Spleen (tissue), 13 donors: ENCODE measurements at places on chromosomes 13 and 19. TPM values are rescaled to one million over a fixed set of nuclear protein-coding genes. Genes with fewer than 3 reads are reported as not detected.

DNA sequence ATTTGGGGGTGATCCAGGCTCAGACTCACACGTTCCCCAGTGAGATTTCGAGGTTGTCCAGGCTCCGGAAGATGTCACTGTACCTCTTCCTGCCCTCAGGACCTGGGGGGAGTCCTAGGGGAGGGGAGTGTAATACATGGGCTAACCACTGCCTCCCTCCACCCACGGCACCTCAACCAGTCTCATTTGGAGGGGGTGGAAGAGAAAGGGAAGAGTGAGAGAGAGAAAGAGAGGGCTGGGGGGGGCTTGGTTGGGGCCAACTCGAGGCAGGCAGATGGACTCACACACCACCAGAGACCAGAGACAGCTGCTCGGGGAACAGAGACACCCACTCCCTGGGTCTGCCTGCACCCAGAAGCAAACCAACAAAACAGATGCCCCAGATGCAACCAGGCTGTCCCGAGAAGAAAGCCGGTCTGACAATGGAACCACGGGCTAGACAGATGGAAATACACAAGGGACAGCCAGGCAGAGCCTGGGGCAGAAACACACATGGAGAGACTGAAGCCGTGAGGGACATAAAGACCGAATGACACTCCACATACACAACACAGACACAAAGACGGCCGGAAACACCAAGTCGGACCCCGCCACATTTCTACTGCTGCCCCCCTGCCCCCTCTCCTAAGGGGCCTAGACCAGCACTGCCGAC lies 825 bp downstream of the GMIP start:
- H3K4me1 ChIP-seq, result peaks cover 38% of the 10 kb centered on the region
- DNase-seq, result no peak
- peaks cover 70% of the 10 kb centered on the region for H3K36me3 ChIP-seq
- H3K27me3 ChIP-seq, result no peaks in the 10 kb centered on the region
- peak overlapping the region; percentile 99 for H3K27ac ChIP-seq
- H3K4me3 ChIP-seq, result peak overlapping the region; percentile 81

- no peaks in the 10 kb centered on the region for H3K36me3 ChIP-seq
- H3K4me1 ChIP-seq, result no peaks in the 10 kb centered on the region
- DNase-seq, result no peak
- no peak overlapping the region for H3K4me3 ChIP-seq
These were observed 235.1 kb upstream of the ATXN8OS start for GRCh38 chr13:69872321-69873047.

DNA sequence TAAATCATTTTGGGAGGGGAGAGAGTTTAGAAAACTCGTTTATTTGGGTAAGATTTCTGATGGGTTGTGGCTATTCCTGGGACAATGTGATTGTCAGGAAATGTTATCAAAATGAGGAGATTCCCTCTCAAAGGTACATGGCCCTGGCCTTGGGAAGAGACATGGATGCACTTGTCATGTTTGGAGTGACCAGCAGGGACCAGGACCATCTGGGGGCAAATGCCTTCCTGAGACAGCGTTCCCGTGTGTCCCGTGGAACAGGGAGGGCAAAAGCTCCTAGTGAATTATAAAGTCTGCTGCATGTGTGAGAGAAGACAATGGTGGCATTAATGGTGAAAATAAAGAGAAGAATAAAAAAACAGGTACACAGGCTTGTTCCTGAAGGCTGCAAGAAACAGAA lies 317.3 kb downstream of the ZNF536 start:
- H3K4me3 ChIP-seq, result no peak overlapping the region
- no peaks in the 10 kb centered on the region for H3K4me1 ChIP-seq
- DNase-seq, result no peak

GRCh38 chr13:60431108-60431700 lies 34.2 kb downstream of the TDRD3 start:
- H3K36me3 ChIP-seq, result no peaks in the 10 kb centered on the region
- H3K4me1 ChIP-seq, result no peaks in the 10 kb centered on the region
- no peaks in the 10 kb centered on the region for H3K27me3 ChIP-seq
- H3K27ac ChIP-seq, result no peak overlapping the region
- H3K4me3 ChIP-seq, result no peak overlapping the region

GRCh38 chr13:59733744-59734143 lies 430.0 kb downstream of the DIAPH3 start:
- H3K36me3 ChIP-seq, result no peaks in the 10 kb centered on the region
- no peaks in the 10 kb centered on the region for H3K27me3 ChIP-seq

GRCh38 chr13:59471106-59471505 lies 692.6 kb downstream of the DIAPH3 start:
- no peaks in the 10 kb centered on the region for H3K27me3 ChIP-seq
- H3K36me3 ChIP-seq, result no peaks in the 10 kb centered on the region
- H3K27ac ChIP-seq, result no peak overlapping the region
- DNase-seq, result no peak
- H3K4me3 ChIP-seq, result no peak overlapping the region

DNA sequence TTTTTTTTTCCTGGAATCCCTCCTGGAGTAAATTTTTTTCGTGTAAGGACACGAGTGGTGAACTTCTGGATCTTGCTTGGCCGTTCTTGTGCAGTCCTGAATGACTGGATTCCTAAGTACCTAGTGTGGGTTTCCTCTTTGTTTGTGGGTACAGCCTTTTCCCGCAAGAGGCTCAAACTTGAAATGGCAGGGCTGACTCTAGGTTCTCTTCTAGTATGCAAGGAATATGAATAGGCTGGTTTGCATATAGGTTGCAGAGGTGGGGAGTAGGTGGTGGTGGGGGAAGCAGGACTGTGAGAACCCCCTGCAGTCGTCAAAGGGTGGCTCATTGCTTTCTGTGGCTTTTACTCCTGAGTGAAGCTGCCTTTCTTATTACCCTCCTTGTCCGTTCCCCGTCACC lies 13.6 kb downstream of the UBAC2 start:
- H3K36me3 ChIP-seq, result no peaks in the 10 kb centered on the region
- no peak overlapping the region for H3K4me3 ChIP-seq
- no peaks in the 10 kb centered on the region for H3K27me3 ChIP-seq
- peaks cover 28% of the 10 kb centered on the region for H3K4me1 ChIP-seq
- no peak for DNase-seq

DNA sequence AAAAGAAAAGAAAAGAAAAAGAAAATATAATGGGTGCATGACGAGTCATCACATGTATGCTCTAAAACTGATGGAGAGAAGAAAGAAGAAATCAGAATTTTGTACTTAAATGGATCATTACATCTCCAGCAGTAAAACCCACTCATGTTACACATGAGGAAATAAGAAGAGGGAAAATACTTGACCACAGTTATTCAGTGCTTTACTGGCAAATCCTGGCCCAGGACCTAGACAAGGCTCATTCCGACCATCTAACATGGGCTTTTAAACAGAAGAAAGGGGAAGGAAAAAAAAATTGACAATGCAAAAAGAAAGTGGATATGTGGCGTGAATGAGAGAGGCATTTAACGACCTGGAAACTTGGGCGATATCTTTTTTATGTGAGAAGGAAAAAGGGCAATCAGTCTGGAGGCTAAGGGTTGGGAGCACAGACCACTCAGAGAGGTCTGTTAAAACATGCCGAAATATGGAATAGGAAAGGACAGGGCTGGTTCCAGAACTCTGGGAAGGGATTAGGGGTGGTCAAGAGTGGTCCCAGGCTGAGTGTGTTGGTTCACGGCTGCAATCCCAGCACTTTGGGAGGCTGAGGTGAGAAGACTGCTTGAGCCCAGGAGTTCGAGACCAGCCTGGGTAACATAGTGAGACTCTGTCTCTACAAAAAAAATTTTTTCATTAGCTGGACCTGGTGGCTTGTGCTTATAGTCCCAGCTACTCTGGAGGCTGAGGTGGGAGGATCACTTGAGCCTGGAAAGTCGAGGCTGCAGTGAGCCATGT lies 1.6 kb downstream of the SIGLECL1 start:
- peak overlapping the region; percentile 51 for H3K27ac ChIP-seq
- DNase-seq, result no peak
- no peaks in the 10 kb centered on the region for H3K36me3 ChIP-seq
- peaks cover 9% of the 10 kb centered on the region for H3K4me1 ChIP-seq
- H3K27me3 ChIP-seq, result peaks cover 36% of the 10 kb centered on the region

GRCh38 chr13:60229708-60230272 lies 66.1 kb upstream of the DIAPH3 start:
- H3K4me1 ChIP-seq, result no peaks in the 10 kb centered on the region
- H3K4me3 ChIP-seq, result no peak overlapping the region
- no peaks in the 10 kb centered on the region for H3K36me3 ChIP-seq
- peaks cover 15% of the 10 kb centered on the region for H3K27me3 ChIP-seq
- H3K27ac ChIP-seq, result no peak overlapping the region

- no peak overlapping the region for H3K27ac ChIP-seq
- H3K4me1 ChIP-seq, result no peaks in the 10 kb centered on the region
- H3K4me3 ChIP-seq, result no peak overlapping the region
These were observed 68.1 kb downstream of the CHST8 start for GRCh38 chr19:33689868-33690267.

GRCh38 chr13:28466151-28466550 lies 28.8 kb downstream of the FLT1 start:
- no peaks in the 10 kb centered on the region for H3K27me3 ChIP-seq
- DNase-seq, result no peak
- no peak overlapping the region for H3K4me3 ChIP-seq
- H3K4me1 ChIP-seq, result peaks cover 8% of the 10 kb centered on the region
- no peak overlapping the region for H3K27ac ChIP-seq

DNA sequence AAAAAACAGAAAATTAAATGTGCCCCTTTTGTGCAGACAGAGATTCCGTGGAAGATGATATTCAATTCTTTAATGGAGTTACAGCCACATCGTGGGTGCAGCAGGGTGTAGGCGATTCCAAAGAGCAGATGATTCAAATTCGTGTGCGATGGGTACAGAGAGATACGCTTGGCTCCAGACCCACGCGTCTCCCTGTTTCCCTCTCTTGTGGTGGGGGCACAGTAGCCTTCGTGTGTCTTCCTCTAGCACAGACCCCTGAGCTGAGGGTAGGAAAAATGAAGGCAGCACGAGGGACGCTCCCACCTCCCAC lies 4.8 kb downstream of the TSPAN16 start:
- H3K27ac ChIP-seq, result no peak overlapping the region
- H3K4me3 ChIP-seq, result no peak overlapping the region
- no peaks in the 10 kb centered on the region for H3K27me3 ChIP-seq

The SPACA4 gene
- not detected for polyA plus RNA-seq

The EHD2 gene
- 18.4 TPM for polyA plus RNA-seq

The SMAD9 gene
- polyA plus RNA-seq, result 0.67 TPM

The SLC7A10 gene
- polyA plus RNA-seq, result not detected

The PTH2 gene
- not detected for polyA plus RNA-seq

The ASF1B gene
- polyA plus RNA-seq, result 12.5 TPM

The KRTDAP gene
- polyA plus RNA-seq, result not detected
